ENCODE measurements at places on chromosomes 13 and 19.

GRCh38 chr13:77820431-77821149, 98.0 kb downstream of the EDNRB start:
- DNase-seq, result no peak

GRCh38 chr13:22812793-22813192, 368.0 kb upstream of the SGCG start:
- no peak for DNase-seq

DNA sequence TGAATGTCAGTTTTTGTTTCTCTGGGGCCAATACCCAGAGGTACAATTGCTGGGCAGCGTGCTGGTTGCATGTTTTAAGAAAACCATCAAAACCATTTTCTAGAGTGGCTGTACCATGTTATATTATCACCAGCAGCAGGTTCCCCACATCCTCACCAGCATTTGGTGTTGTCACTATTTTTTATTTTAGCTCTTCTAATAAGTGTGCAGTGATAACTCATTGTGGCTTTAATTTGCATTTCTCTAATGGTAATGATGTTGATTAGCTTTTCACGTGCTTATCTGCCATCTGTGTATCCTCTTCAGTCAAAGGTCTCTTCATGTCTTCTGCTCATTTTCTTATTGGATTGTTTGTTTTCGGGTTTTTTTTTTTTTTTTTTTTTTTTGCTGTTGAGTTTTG, 21.9 kb downstream of the PAK4 start:
- DNase-seq, result no peak

- no peak for DNase-seq
These were observed 1.7 kb downstream of the SMIM24 start for GRCh38 chr19:3478409-3479176.

- DNase-seq, result no peak
These were observed 95.9 kb downstream of the RFC3 start for GRCh38 chr13:33913829-33914228.

- no peak for DNase-seq
These were observed 20.8 kb upstream of the ZNF266 start for GRCh38 chr19:9456018-9456689.

GRCh38 chr13:30352121-30352520, 44.8 kb upstream of the KATNAL1 start:
- DNase-seq, result no peak

DNA sequence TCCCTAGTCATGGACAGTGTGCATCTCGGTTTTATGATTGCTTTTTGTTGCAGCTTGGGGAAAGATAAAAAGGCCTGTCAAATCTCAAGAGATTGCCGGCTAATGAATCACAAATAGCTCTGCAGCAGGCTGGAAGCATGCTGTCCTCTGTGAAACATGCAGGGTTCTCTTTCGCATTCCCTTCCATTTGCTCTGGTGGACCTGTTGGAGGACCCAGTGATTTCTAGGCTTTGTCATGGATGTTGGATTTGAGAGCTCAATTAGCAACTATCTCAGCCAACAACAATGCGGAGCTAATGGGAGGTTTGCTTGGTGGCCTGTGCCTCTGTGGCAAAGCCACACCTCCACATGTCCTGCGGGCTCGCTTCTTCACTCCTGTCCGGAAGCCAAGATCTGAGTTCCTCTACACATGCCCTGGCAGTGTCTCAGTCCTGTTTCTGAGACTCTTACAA, 418.1 kb upstream of the ARGLU1 start:
- no peak for DNase-seq

GRCh38 chr19:43461303-43461702, 4.1 kb downstream of the LYPD3 start:
- DNase-seq, result no peak

DNA sequence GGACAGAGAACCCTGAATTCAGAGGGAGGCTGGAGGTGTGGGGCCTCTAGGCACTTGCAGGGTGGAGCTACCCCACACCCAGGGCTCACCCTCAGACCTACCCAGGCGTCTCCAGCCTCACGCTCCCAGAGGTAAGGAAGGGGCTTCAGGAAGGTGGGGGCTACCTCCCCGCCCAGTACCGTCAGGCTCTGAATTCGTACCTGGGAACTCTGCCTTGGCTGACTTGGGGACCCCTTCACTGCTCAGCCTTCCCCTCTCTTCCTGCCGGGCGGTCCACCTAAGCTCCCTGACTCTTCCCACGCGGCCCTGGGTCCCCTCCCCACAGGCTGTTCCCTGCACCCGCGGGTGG, 28.5 kb upstream of the PARP4 start:
- no peak for DNase-seq

- no peak for DNase-seq
These were observed 26.9 kb upstream of the RCBTB2 start for GRCh38 chr13:48559638-48560320.

GRCh38 chr13:52980695-52981094, 47.9 kb upstream of the OLFM4 start:
- DNase-seq, result no peak

GRCh38 chr19:1663852-1664251, 11.4 kb upstream of the TCF3 start:
- no peak for DNase-seq

GRCh38 chr19:10419200-10419645, 1.1 kb upstream of the PDE4A start:
- no peak for DNase-seq

- DNase-seq, result no peak
These were observed 567.5 kb downstream of the MYO16 start for GRCh38 chr13:109196948-109197347.

DNA sequence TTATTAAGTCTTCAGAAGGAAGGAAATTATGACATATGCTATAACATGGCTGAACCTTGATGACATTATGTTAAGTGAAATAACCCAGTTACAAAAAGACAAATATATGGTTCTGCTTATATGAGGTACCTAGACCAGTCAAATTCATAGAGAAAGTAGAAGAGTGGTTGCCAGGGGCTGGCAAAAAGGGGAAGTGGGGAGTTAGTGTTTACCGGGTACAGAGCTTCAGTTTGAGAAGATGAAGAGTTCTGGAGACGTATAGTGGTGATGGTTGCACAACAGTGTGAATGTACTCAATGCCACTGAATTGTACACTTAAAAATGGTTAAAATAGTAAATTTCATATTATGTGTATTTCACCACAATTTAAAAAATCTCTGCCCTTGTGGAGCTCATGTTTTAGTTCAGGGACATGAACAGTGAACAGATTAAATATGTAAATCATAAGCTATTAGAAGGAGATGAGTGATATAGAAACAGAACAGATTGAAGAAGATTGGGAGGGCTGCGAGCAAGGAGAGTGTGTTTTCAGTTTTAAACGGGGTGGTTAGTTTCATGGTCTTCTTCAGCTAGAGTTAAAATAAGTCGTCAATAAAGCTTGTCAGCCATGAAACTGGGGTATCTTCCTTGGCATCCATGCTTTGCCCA, 355.2 kb downstream of the KCNRG start:
- no peak for DNase-seq

GRCh38 chr19:5960005-5961001, 17.6 kb downstream of the RANBP3 start:
- DNase-seq, result no peak

GRCh38 chr13:92196591-92197256, 798.3 kb downstream of the GPC5 start:
- no peak for DNase-seq

DNA sequence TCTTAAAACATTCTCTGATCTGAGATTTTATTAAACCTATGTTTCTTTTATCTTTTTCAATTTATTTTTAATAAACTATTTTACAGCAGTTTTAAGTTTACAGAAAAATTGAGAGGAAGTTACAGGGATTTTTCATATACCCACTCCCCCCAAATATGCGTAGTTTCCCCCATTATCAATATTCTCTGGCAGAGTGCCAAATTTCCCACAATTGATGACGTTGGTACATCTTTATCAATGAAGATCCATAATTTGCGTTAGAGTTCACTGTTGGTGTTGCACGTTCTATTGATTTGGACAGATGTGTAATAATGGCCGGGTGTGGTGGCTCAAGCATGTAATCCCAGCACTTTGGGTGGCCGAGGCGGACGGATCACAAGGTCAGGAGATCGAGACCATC, 1063.0 kb upstream of the ATXN8OS start:
- DNase-seq, result no peak

DNA sequence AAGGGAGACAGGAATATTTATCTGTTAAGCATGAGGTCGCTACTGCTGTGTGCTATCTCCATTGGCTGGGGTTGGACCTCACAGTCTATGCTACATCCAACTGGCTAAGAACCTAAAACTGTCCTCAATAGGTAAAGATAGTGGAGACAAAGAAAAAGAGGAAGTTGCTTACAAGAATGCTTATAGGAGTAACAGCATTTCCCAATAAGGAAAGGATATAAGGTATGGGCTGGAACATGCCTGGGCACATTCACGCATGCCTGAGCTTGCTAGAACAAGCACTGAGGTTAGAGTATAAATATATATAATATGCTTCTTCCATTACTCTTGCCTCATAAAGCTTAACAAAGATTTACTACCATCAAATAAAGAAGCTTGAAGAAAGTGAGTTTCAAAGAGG, 47.9 kb upstream of the CEACAM21 start:
- no peak for DNase-seq

Measured in stimulated activated CD4-positive, alpha-beta T cell treated with anti-CD3 and anti-CD28 coated beads, Interleukin-1b, Interleukin-23, amount 100 ng/mL, for 1 hour (primary cell).